Stimulated activated CD4-positive, alpha-beta T cell treated with anti-CD3 and anti-CD28 coated beads, Interleukin-12 subunit alpha, Interleukin-12 subunit beta, amount 100 ng/mL, for 4 hours (primary cell): ENCODE measurements at places on chromosomes 12 and 14.

DNA sequence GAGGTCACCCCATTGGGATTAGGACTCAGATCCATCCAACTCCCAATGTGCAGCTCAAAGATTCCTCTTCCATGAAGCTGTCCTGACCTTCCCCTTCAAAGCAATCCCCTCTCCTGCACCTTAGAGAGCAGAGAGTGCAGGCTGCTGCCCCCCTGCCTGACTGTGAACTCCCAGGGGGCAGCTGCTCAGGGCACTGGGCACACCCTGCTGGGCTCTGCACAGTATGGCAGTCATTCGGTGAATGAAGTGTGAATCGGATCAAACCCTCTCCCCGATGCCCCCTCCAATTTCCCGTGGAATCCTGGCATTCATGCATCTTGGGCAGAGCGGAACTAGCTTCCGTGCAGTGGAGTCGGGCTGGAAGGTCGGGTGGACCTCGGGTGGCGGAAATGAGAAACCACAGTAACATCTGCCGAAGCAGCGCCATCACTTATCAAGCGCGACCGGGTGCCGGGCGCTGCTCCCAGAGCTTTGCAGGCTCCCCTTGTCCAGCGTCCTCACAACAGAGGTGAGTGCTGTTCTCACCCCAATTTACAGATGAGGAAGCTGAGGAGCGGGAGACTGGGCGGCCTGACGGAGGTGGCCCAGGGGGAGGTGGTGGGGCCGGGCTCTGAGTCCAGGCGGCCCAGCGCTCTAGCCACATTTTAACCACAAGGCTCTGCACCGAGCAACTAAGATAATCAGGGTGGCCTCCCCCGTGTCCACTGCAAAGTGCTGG, 14.7 kb downstream of the GALNT9 start:
- no peak for DNase-seq

- no peak for DNase-seq
These were observed 149.2 kb upstream of the FBXO33 start for GRCh38 chr14:39581474-39581873.

- DNase-seq, result no peak
These were observed 176.6 kb downstream of the TTC7B start for GRCh38 chr14:90639641-90640040.

GRCh38 chr14:103905842-103906456, 22.3 kb upstream of the TDRD9 start:
- peak; percentile 12 for DNase-seq

DNA sequence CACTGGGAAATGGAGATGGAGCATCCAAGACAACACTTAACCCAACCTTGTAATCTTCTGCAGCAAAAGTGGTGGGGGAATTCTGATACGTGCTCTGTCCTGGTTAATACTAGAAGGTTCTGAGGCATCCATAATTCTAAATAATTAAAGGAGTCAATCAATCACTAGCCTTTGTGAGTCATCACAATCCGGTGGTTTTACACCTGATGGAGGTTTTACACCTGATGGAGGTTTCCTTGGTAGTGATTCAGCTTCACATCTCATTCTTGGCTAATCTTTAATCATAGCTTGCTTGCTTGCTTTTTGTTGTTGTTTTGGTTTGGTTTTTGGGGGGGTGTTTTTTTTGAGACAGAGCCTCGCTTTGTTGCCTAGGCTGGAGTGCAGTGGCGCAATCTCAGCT, 343.4 kb downstream of the DPF3 start:
- no peak for DNase-seq

DNA sequence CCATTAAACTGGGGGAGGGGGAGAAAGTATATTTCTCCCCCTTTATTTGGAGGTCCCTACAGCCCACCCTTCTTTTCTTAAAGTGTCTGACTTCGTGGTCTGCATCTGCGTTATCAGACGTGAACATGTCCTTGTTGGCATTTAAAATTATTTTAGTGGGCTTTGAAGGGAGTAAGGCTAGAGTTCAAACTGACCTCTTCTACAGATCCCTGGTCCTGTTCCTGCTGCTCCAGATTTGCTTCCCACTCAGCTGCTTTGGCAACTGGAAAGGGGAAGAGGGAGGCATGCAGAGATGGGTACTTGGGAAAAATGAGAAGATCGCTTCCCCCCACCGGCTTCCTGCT, 611 bp upstream of the SIX6 start:
- DNase-seq, result no peak
